ENCODE measurements at places on chromosomes 3 and 15.

GRCh38 chr3:161265916-161266571 is 44.9 kb downstream of the NMD3 start:
- no peak for DNase-seq

GRCh38 chr15:84731774-84732173 is 15.8 kb upstream of the SEC11A start:
- no peak for DNase-seq

DNA sequence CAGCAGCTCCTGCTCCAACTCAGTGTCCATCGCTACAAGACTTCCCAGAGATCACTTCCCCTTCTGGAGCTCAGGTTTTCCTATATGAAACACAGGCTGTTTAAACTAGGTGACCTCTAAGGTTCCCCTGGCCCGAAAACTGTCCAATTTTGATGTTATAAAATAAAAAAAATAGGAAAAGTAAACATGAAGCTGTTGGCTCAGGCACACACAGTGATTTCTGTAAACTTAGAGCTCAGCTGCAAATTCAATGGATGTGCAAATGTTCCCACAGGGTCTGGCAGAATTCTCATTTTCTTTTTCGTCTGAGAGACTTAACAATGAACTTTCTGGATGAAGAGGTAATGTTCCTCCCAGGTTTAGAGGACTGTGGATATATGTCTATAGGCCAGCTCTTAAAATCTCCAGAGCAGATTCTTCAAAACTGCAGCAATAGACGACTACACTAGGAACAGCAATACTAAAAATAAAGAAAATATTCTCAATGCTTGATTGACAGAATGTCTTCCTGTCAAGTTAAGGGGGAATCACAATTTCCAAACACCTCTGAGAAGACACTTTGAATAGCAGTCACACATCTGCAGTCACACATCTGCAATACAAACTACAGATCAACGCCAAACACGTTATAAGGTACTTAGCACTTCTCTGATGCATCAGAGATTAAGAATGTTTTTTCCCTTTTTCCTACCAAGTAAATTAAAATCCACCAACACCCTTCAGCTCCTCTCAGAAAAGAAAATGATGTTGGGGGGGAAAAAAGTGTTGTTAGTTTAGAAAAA is 2.8 kb downstream of the NUP210 start:
- no peak for DNase-seq

GRCh38 chr3:133394561-133395311 is 5.1 kb upstream of the BFSP2 start:
- no peak for DNase-seq

DNA sequence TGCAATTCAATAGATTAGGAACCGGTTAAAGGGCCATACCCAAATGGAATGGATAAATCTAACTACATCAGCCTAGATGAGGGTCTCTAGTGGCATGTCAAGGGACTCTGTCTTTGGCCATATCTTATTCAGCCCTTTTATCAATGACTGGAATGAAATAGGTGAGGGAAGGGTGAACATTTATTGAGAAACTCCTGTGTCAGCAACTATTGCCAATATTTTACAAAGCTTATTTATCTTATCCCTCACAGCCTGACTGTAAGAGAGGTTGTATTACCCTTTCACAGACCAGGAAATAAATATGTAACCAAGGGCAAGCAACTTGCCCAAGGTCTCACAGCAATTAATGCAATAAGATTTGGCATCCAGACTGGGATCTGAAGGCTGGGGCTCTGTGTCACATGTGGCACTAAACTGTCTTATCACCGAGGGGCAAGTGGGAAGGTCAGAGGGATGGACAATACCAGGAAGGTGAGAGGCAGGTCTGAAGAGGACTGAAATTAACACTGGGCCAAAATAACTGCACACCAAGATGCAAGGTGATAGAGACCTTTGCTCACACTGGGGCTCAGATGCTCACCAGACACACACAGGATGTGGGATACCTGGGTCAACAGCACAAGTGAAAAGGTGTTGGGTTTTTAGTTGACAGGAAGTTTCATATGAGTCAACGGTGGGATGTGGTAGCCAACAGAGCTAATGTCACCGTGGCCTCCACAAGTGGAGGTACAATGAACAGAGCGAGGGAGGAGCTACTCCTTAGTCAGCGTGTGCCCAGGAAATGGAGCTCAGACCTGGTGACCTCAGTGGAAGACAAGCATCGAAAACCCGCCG is 261.3 kb downstream of the RPLP1 start:
- peak; percentile 66 for DNase-seq

- DNase-seq, result no peak
Measured at GRCh38 chr3:45642731-45643152, 46.5 kb upstream of the SACM1L start.

GRCh38 chr3:141050576-141051442 is at the start of gene SPSB4:
Gene SPSB4, plus strand, starts transcription at chr3:141051347. Its CDS starts 14,758 bp downstream, at chr3:141066105.
- DNase-seq, result no peak

- DNase-seq, result no peak
Measured at GRCh38 chr3:113231827-113232253, 20.5 kb downstream of the BOC start.

Measured in effector memory CD4-positive, alpha-beta T cell (primary cell).